ENCODE measurements at places on chromosomes 4 and X.

DNA sequence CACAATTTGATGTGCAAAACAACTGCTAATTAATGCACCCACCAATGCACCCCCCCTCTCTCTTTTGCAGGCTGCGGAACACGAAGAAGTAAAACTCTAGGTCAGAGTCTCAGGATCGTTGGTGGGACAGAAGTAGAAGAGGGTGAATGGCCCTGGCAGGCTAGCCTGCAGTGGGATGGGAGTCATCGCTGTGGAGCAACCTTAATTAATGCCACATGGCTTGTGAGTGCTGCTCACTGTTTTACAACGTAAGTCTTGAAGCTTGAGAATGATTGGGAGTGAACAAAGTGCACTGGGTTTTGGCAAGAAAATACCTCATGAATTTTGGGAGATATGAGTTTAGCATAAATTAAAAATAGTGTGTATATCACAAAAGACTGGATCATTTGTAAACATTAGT, 28.9 kb downstream of the TMPRSS11E start:
- no peak for DNase-seq

DNA sequence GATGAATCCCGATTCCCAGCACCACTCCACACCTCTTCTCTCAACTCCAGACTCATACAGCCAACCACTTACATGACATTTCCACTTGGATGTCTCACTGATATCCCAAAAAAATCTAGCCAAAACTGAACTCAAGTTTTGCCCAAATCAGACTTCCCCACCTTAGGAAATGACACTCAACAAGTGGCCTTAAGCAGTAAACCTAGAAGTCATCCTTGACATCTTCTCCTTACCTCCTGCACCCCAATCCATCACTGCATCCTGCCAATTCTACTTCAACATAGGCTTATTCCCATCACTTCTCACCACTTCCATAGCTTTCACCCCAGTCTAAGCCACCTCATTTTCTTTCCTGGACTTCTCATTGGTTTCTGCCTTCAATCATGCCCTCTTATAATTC, 39.1 kb downstream of the PRPS1 start:
- DNase-seq, result no peak

DNA sequence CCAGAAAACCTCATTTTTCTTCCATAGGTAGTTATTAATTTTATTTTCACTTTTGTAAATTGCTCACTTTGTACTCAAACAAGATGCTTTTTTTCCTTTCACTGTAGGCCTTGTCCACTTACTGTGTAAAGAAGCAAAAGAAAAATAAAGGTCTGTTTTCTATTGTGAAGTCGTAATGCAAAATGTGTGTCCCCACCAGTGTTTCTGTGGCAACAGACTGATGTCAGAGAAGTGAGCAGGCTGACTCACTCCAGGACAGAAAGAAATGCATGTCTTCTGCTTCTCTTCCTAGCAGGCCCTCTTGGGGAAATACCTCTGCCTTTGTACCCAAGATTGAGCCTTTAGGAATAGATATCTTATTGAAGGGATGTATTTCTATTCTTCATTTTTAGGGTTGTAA, 30.3 kb downstream of the INPP4B start:
- no peak for DNase-seq

DNA sequence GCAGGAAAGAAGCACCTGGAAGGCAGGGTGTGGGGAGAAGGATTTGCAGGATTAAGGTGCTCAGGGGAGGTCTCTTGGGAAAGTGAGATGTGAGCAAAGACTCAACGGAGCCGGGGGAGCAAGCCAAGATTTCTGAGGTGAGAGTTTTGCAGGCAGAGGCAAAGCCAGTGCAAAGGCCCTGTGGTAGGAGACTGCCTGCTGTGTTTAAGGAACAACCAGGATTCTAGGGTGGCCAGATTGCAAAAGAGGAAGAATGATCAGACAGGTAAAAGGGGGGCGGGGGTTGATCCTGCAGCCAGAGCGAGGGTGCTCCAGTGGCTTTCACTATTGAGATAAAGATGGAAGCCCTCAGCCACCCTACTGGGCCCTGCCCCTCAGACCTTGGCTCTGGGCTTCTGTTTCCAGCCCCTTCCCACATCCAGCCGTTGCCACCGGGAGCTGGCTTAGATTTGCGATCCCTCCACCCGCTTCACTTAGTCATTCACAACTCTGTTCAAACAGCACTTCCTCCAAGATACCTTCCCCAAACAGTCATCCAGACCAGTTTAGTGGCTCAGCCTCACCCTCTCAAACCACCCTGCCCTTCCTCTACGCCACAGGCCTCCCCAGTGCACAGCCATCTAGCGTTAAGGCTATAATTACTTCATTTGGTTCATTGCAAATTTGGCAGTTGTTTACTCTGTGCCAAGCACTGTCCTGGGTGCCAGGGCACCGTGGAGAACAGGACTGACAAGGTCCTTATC, 23.3 kb upstream of the BCOR start:
- no peak for DNase-seq

DNA sequence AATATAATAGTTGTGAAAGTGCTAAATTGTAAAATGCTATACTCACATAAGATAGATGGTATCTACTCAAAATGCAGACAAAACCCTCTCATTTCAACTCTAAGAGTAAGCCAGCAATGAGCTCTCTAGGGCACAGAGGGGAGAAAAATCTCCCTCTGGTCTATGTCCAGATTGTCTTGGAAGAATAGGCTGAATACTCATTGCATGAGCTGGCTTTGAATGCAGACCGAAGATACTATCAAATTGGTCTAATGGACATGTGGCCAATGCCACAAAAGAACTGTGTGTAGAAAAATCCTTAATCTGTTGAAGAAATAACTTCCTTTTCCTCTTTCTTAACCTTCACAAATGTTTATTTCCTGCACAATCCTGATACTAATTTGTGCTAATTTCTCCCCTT, 3.5 kb downstream of the ZXDA start:
- DNase-seq, result no peak

GRCh38 chrX:48919360-48919841, 577 bp upstream of the PIM2 start:
- no peak for DNase-seq

- no peak for DNase-seq
These were observed 82.6 kb downstream of the CHM start for GRCh38 chrX:85964744-85965143.

DNA sequence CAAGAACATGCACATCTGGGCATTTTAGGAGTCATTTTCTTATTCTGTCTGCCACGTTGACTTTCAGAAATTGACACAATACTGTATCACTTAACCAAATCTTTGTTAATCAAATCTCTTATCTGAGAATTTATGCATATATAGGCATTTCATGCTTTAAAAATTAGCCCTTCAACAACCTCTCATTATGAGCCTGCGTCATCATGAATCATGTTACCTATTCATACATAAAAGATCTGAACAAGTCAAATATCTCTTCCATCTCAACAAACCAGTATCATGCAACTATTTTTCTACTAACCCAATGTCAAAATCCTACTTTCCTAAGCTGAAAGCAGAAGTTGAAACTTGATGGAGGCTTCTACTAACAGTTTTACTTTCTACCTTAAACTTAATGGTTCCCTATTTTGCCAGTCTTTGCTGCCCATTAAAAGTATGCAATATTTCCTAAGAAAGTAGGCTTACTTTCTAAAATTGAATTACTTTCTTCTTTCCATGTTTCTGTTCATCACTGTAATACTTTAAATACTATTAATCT, 1.8 kb downstream of the ADAM29 start:
- DNase-seq, result no peak

DNA sequence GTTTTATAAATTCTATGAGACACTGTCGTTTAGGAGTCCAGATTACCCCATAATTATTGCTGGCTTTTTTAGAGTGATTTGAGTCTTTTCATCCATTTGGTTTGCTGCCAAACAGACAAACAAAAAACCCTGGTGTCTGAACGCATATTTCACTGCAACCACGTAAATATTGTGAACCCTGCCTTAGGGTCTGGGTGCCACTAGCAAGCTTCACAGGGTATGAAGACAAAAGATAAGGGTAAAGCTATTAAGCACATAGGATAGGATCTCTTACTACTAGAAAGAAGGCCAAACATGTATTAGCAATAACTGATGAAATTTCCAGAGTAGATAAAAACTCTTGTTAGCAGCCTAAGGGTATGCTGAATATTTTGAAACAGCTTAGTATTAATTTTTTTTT, 143.3 kb downstream of the BANK1 start:
- no peak for DNase-seq

DNA sequence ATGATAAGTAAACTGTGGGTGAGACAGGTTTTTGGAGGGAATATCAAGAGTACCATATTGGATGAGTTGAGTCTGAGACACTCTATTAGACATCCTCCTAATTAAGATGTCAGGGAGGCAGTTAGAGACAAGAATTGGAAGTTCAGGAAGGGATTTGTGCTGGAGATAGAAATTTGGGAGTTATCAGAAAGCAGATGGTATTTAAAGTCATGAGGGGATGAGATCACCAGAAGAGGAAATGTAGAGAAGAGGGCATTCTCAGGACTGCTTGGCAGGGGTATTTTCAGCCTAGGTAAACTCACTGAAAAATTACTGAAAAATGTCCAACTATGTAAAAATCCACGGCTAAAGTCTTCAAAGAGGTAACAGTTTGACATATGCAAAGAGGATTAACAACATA, 161.6 kb upstream of the PGRMC2 start:
- no peak for DNase-seq

- no peak for DNase-seq
These were observed 34.2 kb downstream of the FAT1 start for GRCh38 chr4:186689476-186689875.

- DNase-seq, result no peak
These were observed 4.2 kb upstream of the NYX start for GRCh38 chrX:41442824-41443550.

GRCh38 chrX:70969635-70970481, 39.0 kb upstream of the SLC7A3 start:
- no peak for DNase-seq

DNA sequence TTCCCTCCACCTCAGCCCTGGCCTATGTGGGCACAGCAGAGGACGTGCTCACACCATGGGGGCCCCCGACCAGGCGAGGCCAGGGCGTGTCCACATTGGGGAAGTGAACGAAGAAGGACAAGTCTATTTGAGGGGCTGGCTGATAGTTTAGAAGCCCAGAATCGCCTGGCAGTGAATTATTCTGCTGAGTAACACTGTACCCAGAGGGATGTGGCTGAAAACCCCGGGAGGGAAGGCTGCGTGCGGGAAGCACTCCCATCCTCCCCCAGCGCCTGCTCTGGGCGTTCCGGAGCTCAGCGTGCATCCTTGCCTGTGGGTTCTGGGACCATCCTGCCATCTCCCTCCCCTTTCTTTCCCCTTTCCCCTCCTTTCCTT, 66.6 kb downstream of the TRMT44 start:
- no peak for DNase-seq

GRCh38 chrX:100645106-100645505, 1.1 kb downstream of the SRPX2 start:
- no peak for DNase-seq

- no peak for DNase-seq
These were observed 902.6 kb downstream of the C4orf33 start for GRCh38 chr4:129998436-129999150.

DNA sequence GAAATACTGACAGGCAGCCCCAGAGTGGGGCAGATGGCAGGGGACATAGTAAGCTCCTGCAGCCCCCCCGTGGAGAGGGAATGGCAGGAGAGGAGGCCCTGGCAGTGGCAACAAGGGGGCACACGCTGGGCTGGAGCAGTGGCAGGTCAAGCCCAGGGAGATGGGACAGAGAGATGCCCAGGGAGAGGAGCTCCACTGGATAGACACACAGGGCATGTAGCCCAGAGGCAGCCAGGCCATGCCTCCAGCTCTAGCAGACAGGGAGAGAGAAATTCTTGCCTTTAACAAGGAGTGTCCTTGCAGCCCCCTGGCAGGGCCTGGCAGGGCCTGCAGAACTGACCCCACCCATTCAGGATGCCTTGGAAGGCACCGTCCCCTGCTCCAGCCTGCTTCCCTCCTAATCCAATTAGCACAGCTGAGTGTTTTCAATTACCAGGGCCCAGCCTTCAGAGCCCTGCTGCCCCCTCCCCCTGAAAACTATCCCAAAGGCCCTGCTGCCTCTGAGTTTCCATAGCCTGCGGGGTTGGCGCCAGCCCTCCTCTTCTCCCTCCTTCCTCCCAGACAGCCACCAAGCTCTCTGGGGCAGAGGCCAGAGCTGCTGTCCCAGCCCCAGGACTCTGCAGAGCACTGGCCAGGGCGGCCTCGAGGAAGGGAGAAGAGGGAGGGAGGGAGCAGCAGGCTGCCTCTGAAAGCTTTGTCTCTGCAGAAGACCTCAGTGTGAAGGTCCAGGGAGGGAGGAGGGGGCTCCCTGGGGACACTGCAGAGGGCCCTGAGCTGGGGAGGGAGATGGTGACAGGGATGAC, 12.5 kb downstream of the L1CAM start:
- no peak for DNase-seq

GRCh38 chr4:151865744-151866591, 105.2 kb upstream of the GATB start:
- no peak for DNase-seq

DNA sequence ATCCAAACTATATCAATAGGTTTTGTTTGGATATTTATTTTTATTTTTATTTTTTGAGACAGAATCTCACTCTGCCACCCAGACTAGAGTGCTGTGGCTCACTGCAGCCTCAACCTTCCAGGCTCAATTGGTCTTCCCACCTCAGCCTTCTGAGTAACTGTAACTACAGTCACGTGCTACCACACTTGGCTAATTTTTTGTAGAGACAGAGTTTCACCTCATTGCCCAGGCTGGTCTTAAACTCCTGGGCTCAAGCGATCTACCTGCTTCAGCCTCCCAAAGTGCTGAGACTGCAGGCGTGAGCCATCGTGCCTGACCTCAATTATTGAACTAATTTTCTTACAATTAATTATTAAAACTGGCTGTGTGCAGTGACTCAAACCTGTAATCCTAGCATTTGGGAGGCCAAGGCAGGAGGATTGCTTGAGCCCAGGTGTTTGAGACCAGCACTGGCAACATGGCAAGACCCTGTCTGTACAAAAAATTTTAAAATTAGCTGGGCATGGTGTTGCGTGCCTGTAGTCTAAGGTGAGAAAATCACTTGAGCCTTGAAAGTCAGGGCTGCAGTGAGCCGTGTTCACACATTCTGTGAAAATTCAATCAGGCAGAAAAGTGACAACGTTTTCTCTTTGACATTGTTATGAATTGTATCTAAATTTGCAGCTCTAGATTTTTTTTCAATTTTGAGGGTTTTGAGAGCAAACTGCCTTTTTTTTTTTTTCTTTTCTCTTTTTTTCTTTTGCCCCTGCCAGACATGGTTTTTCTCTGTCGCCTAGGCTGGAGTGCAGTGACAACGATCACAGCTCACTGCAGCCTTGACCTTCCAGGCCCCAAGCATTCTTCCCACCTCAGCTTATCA, 66.0 kb downstream of the UBE2K start:
- no peak for DNase-seq

GRCh38 chrX:15929194-15929593, 74.6 kb upstream of the AP1S2 start:
- DNase-seq, result no peak

GRCh38 chrX:97326456-97326855, 442.7 kb downstream of the RPA4 start:
- no peak for DNase-seq

DNA sequence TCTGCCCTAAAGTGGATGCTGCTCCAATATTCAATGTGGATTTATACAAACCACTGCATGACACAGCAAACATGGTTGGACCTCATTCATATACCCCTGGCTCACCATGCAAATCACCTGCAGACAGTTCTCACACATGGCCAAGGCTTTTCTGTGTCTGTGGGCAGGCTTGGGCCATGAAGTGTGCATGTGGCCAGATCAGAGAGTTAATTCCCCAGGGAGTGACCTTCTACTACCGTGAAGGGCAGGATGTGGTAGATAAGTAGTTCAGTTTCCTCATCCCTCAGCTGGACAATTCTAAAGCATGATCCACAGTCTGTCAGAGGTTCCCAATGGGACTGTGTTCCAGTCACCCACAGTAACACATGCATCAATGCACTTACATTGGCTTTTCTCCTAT, 24.6 kb upstream of the BCLAF3 start:
- DNase-seq, result no peak

Measured in SHP77 treated with DMSO at 0.1 percent for 48 hours (cell line).